SJCRH30 (cell line): ENCODE measurements at places on chromosomes 2 and 18. TPM values are rescaled to one million over a fixed set of nuclear protein-coding genes. Genes with fewer than 3 reads are reported as not detected.

ZDBF2 gene
- 25.6 and 27.7 TPM in 2 replicates for total RNA-seq

CCDC148 gene
- total RNA-seq: 0.49 and 0.53 TPM in 2 replicates

GRCh38 chr18:13437796-13438506 lies 219.4 kb downstream of the LDLRAD4 start:
- no peak overlapping the region for H3K27ac ChIP-seq
- H3K4me3 ChIP-seq: no peak overlapping the region
- no peaks in the 10 kb centered on the region for H3K4me1 ChIP-seq
- no peaks in the 10 kb centered on the region for H3K27me3 ChIP-seq

ASB18 gene
- total RNA-seq: 0.04 TPM in 1 of 2 replicates, not detected in the other

DNA sequence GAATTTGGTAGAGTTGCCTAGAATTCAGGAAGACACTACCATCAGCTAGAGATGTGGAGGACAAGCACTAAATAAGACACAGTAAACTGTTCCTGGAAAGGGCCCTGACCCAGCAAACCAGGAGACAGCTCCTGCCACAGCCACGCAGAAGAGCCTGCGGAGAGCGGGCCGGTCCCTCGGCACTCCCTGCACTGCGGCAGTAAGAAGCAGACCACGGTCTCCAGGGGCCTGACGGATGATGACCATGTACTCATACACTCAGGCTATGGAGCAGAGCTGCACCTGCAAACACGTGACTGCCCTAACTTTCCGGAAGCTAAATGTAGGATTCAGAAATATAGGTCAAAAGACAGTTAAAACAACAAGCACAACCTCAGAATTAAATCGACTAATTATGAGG lies 72.9 kb downstream of the ZNF516 start:
- H3K4me3 ChIP-seq: no peak overlapping the region
- no peak for DNase-seq
- H3K27me3 ChIP-seq: no peaks in the 10 kb centered on the region
- no peaks in the 10 kb centered on the region for H3K36me3 ChIP-seq
- H3K4me1 ChIP-seq: no peaks in the 10 kb centered on the region
